Activated CD8-positive, alpha-beta memory T cell treated with anti-CD3 and anti-CD28 coated beads for 24 hours (primary cell): ENCODE measurements at places on chromosomes 4 and X.

- DNase-seq, result no peak
These were observed 6.8 kb upstream of the S100G start for GRCh38 chrX:16643176-16643575.

- no peak for DNase-seq
These were observed 55.6 kb downstream of the SEL1L3 start for GRCh38 chr4:25807102-25807728.

- no peak for DNase-seq
These were observed 36.2 kb upstream of the IRS4 start for GRCh38 chrX:108772549-108772948.

DNA sequence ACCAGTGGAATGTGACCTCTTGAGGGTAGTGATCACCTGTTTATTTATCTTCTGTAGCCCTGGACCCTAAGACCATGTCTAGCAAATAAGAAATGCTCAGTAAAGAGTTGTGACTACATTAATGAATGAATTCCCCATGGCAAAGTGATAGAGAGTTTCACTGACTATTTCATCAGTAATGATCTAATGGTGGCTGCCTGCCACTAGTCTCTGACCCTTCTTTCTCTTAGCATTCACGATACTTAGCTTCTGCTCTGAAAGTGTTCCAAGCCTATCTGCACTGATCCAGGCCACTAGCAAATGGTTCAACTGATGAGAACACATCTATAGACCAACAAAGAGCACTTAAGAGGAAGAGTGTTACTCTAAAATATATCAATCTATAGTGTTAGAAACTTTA lies 50.0 kb upstream of the RASGEF1B start:
- DNase-seq, result no peak

DNA sequence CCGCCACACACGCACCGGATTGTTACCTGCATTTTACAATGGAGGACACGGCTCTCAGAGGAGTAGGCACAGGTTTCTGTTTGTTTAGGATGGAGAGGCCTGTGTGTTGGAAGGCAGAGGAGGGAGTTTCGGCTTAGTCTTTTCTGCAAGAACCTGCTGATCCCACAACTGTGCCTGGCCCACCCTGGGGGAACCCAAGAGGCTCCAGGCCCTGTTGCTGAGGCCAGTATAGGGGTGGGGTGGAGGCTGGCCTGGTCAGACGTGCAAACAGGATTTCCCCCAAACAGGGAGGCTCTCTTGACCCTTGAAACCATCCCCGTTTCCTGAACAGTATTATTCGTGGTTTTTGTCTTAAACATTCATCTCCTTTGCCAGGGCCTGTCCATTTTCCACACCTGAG lies 772 bp upstream of the SLC49A3 start:
- no peak for DNase-seq

DNA sequence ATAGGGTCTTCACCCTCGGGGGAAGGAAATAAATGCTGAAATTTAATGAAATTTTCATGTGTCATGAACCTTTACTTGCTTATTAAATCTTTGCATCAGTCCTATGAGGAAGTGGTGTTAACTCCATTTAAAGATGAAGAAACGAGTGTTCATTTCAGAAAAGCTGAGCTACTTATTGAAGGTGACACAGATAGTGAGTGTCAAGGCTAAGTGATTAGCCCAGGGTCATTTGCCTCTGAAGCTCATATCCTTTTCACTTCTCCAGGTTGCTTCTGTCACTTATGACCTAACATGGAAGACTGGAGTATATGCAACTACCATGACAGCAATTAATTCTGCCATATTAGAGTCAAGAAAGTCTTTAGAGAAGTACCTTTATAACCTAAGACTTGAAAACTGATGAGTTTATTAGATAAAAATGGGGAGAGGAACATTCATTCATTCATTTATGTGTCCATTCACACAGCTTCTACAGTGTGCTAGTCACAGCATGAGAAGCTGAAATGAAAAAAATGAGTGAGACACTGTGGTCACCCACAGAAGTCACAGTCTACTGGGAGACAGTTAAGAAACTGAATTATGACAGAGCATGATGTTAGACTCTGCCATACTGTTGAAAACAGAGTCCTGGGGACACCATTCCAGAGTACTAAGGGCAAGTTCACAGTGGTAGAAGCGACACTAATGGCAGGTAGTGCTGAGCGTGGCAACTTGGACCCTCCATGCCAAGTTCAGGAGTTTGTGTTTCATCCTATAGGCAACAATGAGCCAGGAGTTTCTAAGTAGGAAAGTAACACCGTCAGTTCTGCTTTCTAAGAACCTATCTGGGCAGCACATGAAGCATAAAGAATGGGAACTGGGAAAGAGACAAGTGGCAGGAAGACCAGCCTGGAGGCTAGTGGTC lies 21.3 kb downstream of the ALPK1 start:
- DNase-seq, result no peak

- no peak for DNase-seq
These were observed 13.3 kb upstream of the AGA start for GRCh38 chr4:177455561-177455970.

- no peak for DNase-seq
These were observed 449.8 kb upstream of the SMIM31 start for GRCh38 chr4:164304101-164304639.

GRCh38 chr4:53009824-53010223 lies 147.7 kb downstream of the RASL11B start:
- no peak for DNase-seq

DNA sequence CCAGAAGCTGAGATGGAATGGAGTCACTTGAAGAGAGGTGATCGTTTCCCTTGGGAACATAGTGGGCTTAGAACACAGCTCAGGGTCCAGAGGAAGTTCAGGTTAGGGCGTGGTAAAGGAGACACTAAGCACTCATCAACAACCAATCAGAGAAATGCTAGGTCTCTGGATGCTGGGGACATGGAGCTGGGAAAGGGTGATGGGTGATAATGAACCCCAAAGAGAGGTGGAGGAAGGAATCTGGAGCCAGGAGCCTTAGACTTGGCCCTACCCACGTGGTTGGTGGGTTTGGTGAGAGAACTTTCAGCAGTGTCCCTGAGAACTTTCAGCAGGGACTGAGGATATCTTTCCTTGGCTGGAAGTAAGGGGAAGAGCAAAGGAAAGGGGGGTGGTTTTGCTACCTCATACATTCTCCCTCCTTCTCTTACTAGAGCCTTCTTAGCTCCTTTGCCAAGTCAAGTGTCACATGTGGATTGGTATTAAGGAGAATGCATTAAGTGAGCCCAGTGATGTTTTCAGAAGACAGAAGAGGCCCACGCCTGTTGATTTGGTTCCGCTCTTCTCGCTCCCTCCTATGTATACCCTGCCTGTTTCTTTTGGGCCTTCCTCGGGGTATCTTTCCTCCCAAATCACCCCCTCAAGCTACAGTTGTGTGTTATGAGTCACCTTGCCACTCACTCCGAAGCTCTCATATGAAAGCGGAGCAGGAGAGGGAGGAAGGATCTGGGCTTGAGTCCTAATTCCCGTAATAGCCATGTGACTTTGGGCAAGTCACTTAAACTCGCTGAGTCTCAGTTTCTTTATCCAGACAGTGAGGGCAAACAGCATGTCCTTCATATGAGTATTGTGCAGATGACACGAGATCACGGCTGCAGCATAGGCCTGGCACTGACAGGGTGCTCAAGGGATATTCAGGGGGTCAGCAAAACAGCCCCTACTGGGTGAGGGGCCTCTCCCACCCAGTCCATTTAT lies 63.1 kb downstream of the TSC22D3 start:
- DNase-seq, result no peak

DNA sequence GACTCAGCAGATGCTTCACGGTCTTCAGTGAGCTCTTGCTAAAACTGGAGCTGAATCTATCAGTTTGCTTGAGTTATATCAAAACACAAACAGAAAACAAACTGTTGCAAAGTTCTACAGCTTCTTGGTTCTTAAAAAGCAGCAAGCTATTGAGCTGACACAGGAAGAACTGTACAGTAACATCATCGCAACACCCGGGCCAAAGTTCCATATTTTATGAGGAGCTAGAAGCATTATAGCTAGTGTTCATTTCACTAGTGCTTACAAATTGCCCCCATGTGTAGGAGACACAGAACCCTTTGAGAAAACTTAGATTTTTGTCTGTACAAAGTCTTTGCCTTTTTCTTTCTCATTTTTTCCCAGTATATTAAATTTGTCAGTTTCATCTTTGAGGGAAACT lies 17.3 kb upstream of the CSTF2 start:
- no peak for DNase-seq

- no peak for DNase-seq
These were observed 1626.0 kb upstream of the TENM3 start for GRCh38 chr4:180617196-180617595.

GRCh38 chr4:110467400-110467799 lies 8.6 kb upstream of the ENPEP start:
- DNase-seq, result no peak
